ENCODE measurements at places on chromosomes 13 and 19. TPM values are rescaled to one million over a fixed set of nuclear protein-coding genes. Genes with fewer than 3 reads are reported as not detected.
A peak's percentile ranks its signal among the peaks of the same experiment; 100 is the strongest.

DNA sequence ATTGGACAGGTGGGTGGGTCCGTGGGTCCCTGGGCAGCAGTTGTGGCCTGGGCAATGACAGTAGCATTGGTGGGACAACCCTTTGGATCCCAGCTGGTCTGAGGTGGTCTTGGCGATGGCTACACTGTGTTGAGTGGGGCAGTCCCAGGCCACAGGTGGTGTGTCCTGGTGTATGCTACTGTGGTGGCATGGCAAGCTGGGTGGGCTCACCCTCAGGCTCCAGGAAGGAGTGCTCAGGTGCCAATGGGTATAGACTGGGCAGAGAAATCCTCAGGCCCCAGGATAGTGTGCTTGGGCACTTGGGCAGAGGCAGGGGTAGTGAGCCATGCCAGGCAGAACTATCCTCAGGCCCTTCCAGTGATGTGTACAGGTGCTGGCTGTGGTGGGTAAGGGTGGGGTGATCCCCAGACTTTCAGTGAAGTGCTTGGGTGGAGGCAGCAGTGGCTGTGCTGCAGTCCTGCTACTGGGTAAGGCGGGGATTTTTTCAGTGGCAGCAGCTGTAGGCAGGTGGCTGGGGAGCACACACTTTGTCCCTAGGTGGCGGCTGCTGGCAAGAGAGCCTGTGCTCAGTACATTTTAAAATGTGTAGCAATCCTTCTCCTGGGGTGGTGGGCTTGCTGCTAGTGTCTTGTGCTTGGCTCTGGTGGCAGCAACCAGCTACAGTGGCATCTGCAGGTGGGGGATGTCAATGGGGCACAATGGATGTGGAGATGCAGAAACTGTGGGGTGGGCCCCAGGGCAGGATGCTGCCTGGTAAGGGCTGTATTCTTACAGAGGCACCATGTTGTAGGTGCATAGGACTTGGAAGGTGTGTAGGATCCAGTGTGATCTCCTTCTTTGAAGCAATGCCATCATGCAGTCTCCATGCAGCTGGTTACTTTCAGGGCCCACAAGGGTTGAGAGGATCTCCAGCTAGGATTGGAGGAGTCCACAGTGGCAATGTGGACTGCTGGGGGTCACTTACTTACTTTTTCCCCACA, 64.9 kb downstream of the DNAJC3 start:
- H3K27ac ChIP-seq = no peak overlapping the region
- H3K4me3 ChIP-seq = no peak overlapping the region
- DNase-seq = no peak
- no peaks in the 10 kb centered on the region for H3K4me1 ChIP-seq

GRCh38 chr13:46113596-46113995, 8.8 kb upstream of the CPB2 start:
- H3K36me3 ChIP-seq = no peaks in the 10 kb centered on the region
- no peaks in the 10 kb centered on the region for H3K4me1 ChIP-seq
- no peak overlapping the region for H3K4me3 ChIP-seq
- no peak overlapping the region for H3K27ac ChIP-seq
- no peaks in the 10 kb centered on the region for H3K27me3 ChIP-seq

Gene CEACAM20
- total RNA-seq = 5.0 TPM

DNA sequence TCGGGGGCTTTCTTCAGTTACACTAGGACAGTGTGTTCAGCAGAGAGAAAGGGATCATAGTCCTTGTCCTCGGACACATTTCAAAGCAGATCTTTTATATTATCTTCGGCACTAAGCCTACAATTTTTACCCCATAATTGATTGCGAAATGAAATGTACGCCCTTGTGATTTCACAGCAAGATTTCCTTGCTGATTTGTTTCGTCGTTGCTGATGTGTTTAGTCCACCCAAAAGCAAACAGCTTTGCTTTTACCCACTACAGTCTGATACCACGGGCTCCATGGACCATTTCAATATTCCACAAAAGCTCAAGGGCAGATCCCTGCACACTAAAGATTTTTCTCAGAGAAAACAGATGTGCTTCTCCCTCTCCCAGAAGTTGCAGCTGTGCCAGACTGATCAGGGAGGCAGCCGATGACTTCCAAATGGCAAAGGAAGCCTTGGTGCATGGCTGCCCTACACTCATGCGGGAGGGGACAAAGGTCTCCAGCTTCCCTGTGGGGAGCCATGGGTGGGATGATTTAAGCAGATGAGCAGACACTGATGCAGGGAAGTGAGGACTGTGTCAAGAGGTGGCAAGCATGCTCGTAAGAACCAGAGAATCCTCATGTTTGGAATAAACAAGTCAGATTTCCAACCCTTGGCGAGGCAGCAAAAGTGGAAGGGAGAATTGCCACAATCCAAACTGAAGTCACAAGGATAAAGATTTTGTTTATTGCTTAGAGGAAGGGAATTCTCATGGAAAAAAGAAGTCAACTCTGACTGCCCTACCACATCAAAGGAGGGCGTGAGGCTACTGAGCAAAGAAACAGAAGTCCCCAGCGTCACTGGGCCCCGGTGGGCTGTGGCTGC, 81.1 kb downstream of the STK24 start:
- H3K27me3 ChIP-seq = no peaks in the 10 kb centered on the region
- H3K4me1 ChIP-seq = no peaks in the 10 kb centered on the region
- H3K27ac ChIP-seq = peak overlapping the region; percentile 76
- DNase-seq = no peak
- H3K4me3 ChIP-seq = no peak overlapping the region

- H3K36me3 ChIP-seq = no peaks in the 10 kb centered on the region
- H3K27ac ChIP-seq = no peak overlapping the region
- no peaks in the 10 kb centered on the region for H3K27me3 ChIP-seq
Observed at GRCh38 chr13:71583581-71583980, 283.4 kb downstream of the DACH1 start.

DNA sequence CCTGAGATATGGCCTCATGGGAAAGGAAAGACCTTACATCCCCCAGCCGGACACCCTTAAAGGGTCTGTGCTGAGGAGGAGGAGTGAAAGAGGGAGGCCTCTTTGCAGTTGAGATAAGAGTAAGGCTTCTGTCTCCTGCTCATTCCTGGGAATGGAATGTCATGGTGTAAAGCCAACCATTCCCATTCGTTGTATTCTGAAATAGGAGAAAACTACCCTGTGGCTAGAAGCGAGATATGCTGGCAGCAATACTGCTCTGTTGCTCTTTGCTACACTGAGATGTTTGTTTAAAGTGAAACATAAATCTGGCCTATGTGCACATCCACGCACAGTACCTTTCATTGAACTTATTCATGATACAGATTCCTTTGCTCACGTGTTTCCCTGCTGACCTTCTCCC, 783 bp upstream of the ZNF587B start:
- DNase-seq = no peak
- no peaks in the 10 kb centered on the region for H3K4me1 ChIP-seq
- H3K36me3 ChIP-seq = no peaks in the 10 kb centered on the region
- H3K27ac ChIP-seq = no peak overlapping the region

- no peak overlapping the region for H3K4me3 ChIP-seq
- H3K36me3 ChIP-seq = no peaks in the 10 kb centered on the region
- H3K27ac ChIP-seq = no peak overlapping the region
- no peaks in the 10 kb centered on the region for H3K27me3 ChIP-seq
- no peak for DNase-seq
Observed at GRCh38 chr13:50706505-50706904, 137.0 kb downstream of the DLEU7 start.

DNA sequence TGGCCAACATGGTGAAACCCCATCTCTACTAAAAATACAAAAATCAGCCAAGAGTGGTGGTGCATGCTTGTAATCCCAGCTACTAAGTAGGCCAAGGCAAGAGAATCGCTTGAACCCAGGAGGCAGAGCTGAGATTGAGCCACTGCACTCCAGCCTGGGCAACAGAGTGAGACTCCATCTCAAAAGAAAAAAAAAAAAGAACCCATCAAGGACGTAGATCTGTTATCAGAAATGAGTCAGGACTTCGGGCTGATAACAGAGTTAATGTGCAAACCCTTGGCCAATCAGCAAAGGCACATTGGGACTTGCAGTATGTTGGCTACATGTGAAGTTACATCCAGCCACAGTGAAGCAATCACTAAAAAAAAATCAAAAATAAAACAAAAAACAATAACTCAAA, 4.8 kb upstream of the LGALS7B start:
- no peaks in the 10 kb centered on the region for H3K27me3 ChIP-seq
- H3K36me3 ChIP-seq = no peaks in the 10 kb centered on the region
- DNase-seq = no peak
- no peak overlapping the region for H3K4me3 ChIP-seq
- no peak overlapping the region for H3K27ac ChIP-seq
- H3K4me1 ChIP-seq = no peaks in the 10 kb centered on the region

DNA sequence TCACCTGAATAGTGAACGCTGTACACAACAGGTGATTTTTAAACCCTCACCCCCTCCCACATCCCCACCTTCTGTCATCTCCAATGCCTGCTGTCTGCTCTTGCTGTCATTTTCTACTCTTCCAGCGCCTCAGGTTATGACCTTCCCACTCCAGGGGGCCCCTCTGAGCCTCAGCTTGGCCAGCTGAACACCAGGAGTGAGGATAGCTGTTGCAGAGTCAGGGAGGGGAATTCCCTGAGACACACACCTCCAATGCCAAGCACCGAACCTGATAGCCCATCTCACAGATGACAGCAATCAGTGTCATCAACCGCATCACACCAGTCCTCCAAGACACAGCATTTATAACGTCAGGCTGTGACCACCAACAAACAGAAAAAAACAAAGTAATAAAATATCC, 193.5 kb downstream of the ZNF536 start:
- no peak overlapping the region for H3K27ac ChIP-seq
- no peak for DNase-seq
- H3K4me3 ChIP-seq = no peak overlapping the region
- no peaks in the 10 kb centered on the region for H3K4me1 ChIP-seq
- H3K36me3 ChIP-seq = no peaks in the 10 kb centered on the region

Gene GPR4
- total RNA-seq = 2.5 TPM

Gene ZBTB32
- not detected for total RNA-seq

DNA sequence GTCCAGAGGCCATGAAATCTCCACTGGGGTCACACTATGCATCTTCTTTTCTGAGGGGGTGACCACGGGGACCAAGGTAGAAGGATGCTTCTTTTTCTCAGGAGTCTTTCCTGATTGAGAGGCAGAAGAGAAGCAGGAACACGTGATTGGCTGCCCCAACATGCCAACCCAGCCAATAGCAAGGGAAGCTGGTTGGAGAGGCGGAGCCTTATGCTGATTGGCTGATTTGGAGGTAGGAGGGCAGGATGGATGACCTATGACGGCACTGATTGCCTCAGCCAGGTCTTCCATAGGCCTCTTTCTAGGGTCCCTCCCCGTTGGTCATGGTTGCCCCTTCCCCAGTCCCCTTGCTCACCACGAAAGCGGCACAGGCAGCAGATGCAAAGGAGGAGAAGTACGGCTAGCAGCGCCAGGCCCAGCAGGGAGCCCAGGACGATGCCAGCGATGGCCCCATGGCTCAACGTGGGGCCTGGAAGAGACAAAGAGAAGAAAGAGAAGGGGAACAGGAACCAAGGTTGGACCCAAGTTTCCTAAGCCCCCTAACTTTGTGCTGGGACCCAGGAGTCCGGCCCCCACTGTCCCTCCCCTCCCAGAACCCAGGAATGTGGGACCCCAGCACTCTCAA, 8.0 kb downstream of the VSIG10L start:
- H3K4me1 ChIP-seq = no peaks in the 10 kb centered on the region
- H3K27me3 ChIP-seq = no peaks in the 10 kb centered on the region
- DNase-seq = no peak
- H3K27ac ChIP-seq = no peak overlapping the region

- no peaks in the 10 kb centered on the region for H3K4me1 ChIP-seq
- no peak for DNase-seq
- no peaks in the 10 kb centered on the region for H3K36me3 ChIP-seq
- H3K27me3 ChIP-seq = no peaks in the 10 kb centered on the region
Observed at GRCh38 chr13:113474179-113474578, 16.3 kb downstream of the DCUN1D2 start.

DNA sequence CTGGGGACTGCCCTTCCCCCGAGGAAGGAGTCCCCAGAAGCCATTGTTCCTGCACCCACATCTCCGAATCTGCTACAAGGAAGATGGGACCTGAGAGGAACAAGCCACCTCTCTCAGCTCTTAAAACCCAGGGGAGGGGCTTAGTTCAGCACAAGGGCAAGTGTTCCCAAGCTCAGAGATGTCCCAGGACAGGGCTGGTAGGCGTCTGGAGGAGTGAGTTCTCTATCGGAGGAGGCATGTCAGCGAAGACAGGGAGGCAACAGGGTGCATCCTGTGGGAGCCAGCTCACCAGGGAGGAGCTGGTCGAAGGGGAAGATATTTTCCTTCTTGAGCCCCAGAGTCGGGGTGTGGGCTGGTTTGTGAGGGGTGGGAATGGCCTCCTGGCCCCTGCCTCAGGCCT, 54.8 kb downstream of the CELF5 start:
- DNase-seq = no peak
- no peaks in the 10 kb centered on the region for H3K4me1 ChIP-seq
- H3K27me3 ChIP-seq = no peaks in the 10 kb centered on the region

All from Peyer's patch (tissue), 4 donors.